A549 treated with CpdA at 1 μM for 4 hours (cell line): ENCODE measurements at places on chromosomes 1 and 21. TPM values are rescaled to one million over a fixed set of nuclear protein-coding genes. Genes with fewer than 3 reads are reported as not detected.

The CD247 gene
- total RNA-seq = 0.19 to 0.38 TPM (median 0.29 TPM) in 3 of 5 replicates, not detected in the others

The IBA57 gene
- total RNA-seq = 2.6 to 7.4 TPM (median 5.8 TPM) in 5 replicates

The SLC35A3 gene
- total RNA-seq = 6.6 to 10.1 TPM (median 7.3 TPM) in 5 replicates

The IRF6 gene
- total RNA-seq = 0.08 to 0.11 TPM (median 0.08 TPM) in 5 replicates

The MYOC gene
- total RNA-seq = not detected in 5 replicates
